ENCODE measurements at places on chromosomes 11 and 22.

DNA sequence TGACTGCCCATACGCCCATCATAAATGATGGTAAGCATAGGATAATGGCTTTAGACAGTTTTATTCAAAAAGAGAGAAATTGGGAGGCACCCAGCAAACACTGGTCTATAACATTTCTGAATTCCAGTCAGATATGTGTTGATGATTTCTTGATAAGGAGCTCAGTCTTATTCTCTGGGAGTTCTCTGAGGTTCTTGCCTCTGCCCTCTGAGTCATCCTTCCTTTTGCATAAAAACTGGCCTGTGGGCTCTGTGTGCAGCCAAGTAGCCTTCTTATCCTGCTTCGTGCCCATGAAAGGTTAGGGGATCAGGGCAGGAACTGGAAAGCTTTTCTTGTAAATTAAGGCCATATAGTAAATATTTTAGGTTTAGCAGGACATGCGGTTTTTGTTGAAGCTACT, 48.9 kb downstream of the FAR1 start:
- DNase-seq = no peak

DNA sequence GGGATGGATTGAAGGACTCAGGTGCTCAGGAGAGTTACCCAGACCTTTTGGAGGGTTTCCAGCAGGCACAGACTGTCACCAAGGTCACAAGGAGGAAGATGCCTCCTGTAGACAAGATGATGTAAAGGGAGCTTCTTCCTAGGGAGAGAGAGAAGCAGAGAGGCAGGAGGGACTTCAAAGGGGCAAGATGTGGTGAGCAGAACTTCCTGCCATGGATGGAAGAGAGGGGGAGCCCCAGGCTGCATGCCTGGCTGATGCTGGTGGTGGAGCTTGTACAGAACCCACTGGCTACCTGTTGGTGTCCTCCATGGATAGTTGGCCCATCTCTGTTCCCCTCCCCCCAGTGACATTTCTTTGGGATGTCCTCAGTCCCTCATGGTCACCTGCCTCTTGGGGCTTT, 4.2 kb downstream of the HEPN1 start:
- DNase-seq = peak; percentile 46

DNA sequence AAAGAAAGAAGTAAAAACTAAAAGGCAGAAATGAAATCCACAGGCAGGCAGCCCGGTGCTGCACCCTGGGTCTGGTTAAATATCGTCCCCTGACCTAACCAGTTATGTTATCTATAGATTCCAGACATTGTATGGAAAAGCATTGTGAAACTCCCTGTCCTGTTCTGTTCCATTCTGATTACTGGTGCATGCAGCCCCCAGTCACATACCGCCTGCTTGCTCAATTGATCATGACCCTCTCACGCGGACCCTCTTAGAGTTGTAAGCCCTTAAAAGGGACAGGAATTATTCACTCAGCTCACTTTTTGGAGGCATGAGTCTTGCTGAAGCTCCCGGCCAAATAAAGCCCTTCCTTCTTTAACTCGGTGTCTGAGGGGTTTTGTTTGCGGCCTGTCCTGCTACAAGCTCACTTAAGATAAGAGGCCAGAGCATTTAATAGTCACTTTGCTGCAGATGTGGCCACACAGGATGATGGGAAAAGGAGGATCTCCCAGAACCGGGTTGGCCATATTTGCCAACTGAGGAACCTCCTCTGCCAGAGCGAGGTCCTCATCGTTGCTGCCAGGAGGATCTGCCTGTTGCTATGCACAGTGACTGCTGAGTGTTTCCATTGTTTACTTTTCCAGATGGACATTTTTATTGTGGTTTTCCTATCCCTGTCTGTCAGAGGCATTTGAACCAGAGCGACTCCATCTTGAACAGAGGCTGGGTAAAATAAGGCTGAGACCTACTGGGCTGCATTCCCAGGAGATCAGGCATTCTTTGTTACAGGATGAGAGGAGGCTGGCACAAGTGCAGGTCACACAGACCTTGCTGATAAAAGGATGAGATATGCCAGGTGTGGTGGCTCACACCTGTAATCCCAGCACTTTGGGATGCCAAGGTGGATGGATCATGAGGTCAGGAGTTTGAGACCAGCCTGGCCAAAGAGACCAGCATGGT, 10.2 kb downstream of the C11orf96 start:
- DNase-seq = no peak

DNA sequence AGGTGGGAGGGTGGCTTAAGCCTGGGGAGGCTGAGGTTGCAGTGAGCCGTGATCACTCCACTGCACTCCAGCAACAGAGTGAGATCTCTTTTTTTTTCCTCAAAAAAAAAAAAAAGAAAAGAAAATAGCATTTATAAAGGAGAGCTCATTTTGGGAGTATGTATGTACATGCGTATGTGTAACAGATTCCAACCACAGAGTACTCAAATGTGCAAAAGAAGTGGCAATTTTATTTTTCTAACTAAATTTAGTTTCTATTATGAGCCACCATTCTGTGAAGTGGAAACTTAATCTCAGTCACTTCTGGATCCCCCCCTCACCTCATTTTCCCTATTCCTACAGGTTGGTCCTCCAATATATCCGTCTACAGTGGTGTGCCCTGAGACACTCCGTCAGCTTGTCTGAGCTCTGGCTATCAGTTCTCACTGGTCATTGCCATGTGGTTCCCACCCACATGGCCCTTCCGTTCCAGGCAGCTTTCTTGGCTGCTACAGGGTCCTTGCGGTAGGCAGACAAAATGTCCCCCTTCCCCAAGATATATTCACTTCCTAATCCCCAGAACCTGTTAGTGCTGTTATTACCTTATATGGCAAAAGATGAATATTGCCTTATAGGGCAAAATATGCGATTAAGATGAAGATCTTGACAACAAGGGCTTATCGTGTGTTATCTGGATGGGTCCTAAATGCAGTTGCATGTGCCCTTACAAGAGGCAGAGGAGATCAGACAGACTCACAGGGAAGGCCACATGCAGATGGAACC, 35.8 kb upstream of the TSKU start:
- DNase-seq = no peak

DNA sequence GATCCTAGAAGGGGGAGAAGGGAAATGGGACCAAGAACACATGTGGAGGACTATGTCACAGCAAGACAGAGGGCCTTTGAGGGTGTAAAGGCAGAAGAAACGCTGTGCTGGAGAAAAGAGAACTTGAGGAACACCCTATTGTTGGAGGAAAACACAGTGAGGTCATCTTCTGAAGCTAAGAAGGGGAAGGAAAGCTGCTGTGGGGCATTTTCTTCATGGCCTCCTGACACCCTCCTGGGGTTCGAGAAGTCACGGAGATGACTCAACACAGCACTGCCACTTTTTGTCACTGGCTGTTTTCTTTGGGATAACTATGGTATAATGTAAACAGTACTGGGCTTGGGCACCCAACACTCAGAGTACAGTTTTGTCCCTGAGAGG, 492.6 kb upstream of the CADM1 start:
- no peak for DNase-seq

DNA sequence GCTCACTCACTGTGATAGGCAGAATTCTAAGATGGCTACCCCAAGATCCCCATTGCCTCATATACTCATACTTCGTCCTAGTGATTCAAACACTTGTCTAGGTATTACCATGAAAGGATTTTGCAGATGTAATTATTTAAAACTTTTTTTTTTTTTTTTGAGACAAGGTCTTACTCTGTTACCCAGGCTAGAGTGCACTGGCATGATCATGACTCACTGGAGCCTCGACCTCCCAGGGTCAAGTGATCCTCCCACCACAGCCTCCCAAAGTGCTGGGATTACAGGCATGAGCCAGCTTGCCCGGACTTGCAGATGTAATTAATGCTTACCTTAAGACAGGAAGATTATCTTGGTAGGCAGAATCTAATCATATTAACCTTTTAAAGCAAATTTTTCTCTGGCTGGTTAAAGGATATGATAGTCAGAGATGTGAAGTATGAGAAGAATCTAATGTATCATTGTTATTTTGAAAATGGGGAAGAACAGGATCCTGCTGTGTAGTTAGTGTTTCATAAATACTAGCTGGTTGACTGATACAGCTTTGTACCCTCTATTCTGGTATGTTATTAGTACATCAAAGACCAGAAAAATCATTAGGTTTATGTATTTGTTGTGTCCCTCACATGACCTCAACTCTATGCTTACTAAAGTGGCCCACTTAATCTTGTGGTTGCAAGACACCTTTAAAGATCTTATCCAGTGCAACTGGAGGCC, 35.5 kb downstream of the C2CD3 start:
- DNase-seq = no peak

GRCh38 chr22:31490496-31490925, 869 bp upstream of the EIF4ENIF1 start:
- DNase-seq = peak; percentile 74

DNA sequence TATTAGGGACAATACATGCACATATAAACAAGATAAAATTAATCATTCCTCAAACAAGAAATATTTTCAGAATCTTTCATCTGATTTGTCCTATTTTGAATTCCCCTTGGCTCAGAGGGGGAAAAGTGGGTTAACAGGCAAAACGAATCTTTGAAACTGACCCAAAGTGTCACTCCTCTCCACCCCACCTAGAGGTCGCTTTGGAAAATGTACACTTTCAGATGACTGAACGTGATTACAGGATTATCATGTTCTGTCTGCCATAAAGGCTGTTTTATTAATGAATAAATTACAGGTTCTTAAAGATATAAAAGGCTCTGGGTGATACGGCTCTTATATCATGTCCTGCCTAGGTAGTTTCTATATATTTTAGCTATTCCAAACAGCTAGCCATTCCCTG, 1735.0 kb downstream of the LRRC4C start:
- no peak for DNase-seq

DNA sequence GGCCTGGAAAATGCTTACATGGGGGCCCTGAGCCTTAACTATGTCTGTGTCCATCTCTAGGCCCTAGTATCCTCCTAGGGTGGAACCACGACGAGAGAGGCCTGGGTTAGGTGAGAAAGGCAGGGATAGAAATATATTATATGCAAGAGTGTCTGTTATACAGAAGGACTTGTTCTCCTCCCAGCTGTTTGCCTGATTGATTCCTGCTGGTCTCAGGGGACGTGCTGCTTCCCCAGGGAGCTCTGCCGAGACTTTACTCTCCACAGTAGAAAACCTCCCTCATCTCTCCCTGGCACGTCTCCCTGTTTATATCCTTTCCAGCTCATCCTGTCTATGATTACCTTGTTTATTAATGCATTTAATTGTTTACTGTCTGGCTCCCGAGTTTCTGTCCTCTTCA, 132.6 kb downstream of the MIAT start:
- DNase-seq = no peak

DNA sequence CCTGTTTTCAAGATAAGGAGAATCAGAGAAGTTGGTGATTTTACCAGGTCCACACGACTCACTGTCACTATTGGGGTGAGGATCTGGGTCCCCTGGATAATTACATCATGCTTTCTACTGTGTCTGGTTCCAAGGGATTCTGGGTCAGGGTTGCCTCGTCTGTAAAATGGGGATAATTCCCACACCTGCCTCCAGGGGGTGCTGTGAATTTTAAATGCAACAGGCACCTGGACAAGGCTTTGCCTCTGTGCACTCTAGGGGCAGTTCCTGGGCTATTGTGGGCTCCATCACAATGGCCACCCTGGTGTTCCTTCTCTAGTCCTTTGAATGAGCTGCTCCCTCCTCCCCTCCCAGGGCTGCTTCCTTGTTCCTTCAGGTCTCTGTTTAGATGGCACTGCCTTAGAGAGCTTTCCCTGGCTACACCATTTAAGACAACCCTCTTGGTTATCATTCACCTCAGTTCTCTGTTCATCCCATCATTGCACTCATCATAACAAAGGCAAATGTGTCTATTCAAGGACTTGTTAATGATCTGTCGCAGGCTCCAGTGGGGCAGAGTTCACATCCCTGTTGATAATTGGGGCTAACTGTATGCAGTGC, 178.6 kb downstream of the MIAT start:
- DNase-seq = peak; percentile 72

GRCh38 chr11:35419830-35420333, 524 bp upstream of the SLC1A2 start:
- DNase-seq = no peak

DNA sequence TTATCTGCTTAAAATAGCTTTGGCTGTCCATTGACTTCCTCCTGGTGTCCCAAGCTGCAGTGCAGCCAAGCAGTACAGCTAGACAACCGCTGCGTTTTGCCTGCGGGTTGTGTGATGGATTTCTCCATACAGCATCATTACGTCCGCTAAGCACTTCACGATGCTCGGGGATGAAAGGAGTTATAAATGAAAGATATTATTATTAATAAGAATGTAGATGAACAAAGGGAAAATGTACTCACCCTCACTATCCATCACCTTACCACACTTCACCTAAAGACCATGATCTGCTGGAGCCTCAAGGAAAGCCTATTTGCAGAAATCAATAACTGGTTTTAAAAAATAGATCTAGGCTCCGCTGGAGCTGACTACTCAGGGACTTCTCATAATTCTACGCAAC, 509.1 kb downstream of the OPCML start:
- no peak for DNase-seq

DNA sequence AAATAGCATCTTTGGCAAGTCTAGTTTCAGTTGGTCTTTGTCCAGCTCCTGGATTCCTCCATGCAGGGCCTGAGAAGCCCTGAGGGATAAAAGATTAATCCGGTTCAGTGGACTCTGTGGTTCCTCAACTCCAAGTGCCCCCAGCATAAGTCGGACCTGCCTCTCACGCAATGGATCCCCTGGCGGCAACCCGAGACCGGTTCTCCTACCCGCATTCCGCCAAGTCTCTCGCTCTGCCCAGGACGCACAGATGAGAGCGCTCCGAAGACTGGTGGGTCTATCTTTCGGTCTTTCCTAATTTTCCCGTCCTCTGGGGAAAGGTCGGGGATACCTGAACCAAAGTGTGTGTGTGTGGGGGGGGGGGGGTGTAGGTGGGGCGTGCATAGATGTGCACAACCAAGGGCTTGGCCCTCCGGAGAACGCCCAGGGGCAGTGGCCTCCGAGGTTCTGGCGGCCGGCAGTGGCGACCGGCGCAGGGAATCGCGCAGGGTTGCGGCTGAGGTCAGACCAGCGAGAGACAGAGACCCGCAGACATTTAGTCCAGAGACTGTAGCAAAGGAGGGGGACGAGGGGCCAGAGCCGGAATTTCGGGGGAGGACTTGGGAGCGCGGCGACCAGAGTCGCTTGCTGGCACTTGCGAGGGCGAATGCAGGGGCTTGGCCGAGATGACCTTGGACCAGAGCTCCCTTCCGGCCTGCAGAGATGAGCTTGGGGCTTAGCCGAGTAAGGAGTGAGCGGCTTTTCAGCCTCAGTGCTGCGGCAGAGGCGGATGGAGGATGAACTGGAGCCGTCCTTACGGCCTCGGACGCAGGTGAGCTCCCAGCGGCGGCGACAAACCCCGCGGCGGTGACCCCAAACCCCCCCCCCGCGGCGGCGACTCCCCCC, 712 bp upstream of the SLC2A11 start:
- peak; percentile 43 for DNase-seq

DNA sequence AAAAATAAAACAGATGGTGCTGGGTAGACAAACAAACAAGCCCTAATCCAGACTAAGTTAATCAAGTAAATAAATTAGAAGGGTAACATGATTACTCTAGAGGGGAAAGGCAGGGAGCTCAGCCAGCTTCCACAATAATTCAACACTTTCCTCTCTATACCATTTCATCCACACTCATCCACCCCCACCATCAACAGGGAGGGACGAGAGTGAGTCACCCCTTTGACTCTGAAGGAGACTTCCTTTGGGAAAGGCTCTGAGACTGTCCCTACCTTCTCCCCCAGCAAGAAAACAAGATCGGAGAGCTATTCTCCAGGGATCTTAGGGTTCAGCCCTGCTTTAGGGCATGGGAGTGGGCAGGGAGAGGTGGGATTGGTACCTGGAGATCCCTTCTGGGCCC, 33.1 kb downstream of the TRIM66 start:
- no peak for DNase-seq

- no peak for DNase-seq
Measured at GRCh38 chr11:129259931-129260348, 67.8 kb upstream of the ARHGAP32 start.
